ENCODE measurements at places on chromosomes 16 and 17.

- no peak for DNase-seq
Observed at GRCh38 chr16:46812781-46813540, 18.0 kb downstream of the C16orf87 start.

GRCh38 chr16:13645601-13646245 is 274.2 kb upstream of the ERCC4 start:
- DNase-seq: peak; percentile 14

- no peak for DNase-seq
Observed at GRCh38 chr16:16022683-16023064, 73.3 kb downstream of the ABCC1 start.

DNA sequence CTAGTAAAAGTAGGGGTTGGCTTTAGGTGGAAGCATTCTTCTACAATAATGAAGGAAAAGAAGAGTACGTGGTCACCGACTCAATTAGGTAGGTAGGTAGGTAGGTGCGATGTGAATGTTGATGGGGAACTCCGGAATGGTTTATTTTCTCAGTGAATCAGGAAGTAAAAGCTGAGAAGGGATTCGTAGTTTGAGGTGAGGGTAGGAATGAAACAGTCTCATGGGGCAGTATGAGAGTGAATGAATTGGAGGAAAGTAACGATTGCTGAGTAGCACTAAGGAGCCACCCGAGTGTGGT is 13.9 kb downstream of the PER1 start:
- no peak for DNase-seq

- no peak for DNase-seq
Observed at GRCh38 chr16:66120656-66121055, 245.8 kb upstream of the CDH5 start.

DNA sequence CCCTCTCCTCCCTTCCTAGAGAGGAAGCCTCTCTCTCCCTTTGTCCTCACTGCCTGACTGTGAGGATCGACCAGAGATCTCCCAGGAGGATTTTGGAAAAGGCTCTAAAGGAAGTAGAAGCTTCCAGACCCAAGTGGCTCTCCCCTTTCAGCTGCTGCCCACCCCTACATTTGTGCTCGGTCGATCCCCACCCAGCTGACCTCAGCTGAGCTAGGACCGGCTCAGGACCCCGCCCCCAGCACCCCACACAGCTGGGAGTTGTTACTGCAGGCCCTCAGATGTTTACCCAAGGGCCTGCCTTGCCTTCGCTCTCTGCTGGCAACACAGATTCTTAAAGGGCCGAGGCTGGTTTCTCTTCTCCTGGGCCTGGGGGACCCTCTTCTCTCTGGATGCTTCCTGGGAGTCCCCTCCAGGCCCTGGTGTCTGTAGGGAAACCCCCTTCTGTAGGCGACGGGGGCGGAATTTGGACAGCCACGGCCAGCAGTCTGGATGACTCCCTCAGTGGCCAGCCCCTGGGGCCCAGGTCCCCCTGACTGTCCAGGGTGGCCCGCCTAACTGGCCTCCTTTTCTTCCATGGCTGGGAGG is 26.9 kb upstream of the TIMP2 start:
- no peak for DNase-seq

GRCh38 chr16:23521037-23521743 is 10.9 kb upstream of the GGA2 start:
- DNase-seq: no peak

DNA sequence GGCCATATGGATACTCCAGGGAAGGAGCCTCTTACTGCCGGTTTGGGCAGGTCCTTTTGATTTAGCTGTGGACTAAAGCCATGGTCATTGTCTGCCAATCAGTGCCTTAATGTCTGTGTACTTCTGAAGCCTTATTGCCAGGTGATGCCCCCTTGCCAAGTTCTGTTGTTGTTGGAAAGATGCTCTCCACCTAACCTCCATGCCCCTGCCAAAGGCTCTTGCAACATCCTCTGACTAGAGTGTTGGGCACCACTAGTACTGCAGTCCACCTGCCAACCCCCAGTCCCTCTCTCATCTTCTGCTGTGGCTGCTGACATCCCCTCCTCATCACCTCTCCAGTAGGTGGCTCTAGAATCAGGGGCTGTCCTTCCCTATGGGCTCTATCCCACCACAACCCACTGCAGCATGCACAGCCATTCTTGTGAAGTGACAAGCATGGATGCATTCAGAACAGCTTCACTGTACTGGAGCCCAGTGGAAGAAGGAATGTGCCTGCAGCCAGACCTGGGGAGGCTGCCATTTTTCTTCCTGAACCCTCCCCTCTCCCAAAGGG is 375.3 kb upstream of the CDH5 start:
- DNase-seq: no peak

GRCh38 chr17:50328363-50329325 is 17.3 kb upstream of the XYLT2 start:
- DNase-seq: no peak

DNA sequence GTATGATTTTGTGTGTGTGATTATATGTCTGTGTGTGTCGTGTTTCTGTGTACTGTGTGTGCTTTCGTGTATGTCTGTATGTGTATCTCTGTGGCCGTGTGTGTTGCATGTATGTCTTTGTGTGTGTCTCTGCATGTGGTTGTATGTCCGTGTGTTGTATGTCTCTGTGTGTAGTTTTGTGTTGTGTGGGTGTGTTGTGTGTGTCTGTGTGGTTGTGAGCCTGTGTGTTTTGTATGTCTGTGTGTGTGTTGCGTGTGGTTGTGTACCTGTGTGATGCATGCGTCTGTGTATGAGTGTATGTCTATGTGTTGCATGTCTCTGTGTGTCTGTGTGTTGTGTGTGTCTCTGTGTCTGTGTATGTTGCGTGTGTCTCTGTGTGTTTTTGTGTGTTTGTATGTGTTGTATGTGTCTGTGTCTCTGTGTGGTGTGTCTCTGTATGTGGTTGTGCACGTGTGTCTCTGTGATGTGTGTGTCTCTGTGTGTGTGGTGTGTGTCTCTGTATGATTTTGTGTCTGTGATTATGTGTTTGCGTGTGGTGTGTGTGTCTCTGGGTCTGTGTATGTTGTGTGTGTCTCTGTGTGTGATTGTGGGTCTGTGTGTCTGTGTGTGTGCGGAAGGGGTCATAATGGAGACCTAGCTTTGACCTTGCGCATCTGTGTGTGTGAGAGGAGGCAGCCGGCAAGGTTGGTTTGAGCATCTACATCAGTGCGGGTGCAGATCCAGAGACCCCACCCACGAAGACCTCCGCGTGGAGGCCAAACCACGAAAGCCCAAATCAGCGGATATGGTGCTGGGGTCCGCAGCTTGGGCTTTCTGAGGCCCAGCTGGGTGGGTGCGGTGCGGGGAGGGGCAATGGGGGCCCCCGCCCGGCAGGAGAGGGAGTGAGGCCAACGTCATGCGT is 212.6 kb upstream of the GSE1 start:
- no peak for DNase-seq

GRCh38 chr17:12489325-12489724 is 176.4 kb upstream of the MYOCD start:
- no peak for DNase-seq

DNA sequence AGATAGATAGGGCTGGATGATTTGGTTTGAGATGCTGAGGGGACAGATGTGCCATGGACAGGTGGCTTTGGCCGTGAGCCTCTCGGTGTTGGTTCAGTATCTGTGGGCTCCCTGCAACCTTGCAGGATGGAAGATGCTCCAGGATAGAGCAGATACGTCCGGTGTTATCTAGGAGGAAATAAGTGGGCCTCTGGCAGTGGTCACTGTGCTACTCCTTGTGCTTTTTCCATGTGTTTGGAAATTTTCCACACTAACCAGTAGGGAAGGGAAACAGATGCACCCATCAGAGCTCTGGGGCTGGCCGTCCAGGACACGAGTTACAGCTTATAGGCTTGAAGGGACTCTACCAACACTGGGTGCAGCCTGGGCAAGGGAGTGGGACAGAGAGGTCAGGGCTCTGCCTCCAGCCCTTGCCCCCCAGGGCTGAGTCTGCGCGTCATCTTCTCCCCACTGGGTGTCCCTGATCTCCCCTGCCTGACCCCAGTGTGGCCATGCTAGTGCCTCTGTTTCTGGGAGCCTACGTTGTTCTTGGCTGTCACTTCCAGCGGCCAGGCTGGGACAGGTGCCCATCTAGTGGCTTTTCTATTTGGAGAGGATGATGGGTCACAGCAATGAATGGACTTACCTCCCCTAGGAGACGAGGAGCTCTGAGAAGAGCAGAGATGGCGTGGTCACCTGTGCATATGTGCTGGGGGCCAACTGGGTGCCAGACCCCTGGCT is 166.9 kb downstream of the SEC14L1 start:
- no peak for DNase-seq

- DNase-seq: no peak
Observed at GRCh38 chr16:766008-766819, 5.7 kb downstream of the MSLN start.

DNA sequence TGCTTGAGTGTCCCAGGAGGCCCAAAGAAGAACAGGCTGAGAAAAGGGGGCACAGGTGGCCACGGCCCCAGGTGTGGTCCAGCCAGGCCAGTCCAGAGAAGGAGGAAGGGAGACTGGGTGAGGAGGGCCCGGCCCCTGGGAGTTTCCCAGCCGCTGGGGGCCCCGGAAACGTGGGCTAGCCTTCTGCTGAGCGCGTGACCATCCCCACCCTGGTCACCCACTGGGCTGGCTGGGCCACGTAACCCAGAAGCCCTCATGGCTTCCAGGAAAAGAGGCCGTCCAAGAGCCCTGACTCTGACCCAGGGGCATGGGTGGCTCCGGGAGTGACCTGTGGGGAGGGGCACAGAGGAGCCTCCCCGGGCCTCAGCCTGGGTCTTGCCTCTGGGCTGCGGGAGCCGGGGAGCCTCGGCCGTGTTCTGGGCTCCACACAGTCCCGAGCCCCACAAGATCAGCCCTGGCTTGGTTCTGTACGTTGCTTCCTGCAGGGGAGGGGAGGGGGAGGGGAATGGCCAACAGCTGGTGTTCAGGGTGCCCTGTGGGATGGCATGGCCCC is 29.8 kb upstream of the ACSF3 start:
- no peak for DNase-seq

- no peak for DNase-seq
Observed at GRCh38 chr17:40854175-40854814, 12.7 kb downstream of the KRT12 start.

GRCh38 chr16:47524007-47524405 is 62.9 kb downstream of the PHKB start:
- no peak for DNase-seq

GRCh38 chr17:40936437-40936971 is 942 bp downstream of the KRT23 start:
- no peak for DNase-seq

DNA sequence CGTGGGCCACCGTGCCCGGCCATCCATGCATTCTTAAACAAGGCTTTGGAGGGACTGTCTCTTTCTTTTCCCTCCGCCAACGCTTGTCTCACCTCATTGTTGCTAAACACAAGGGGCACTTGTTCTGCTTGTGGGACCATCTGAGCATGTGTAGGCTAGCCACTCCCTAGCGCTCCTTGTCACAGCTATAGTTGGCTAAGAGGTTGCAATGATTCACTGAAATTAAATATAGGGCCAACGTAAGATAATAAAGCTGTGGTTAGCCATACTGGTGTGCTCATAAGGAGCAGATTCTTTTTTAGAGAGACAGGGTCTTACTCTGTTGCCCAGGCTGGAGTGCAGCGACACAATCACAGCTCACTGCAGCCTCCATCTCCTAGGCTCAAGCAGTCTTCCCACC is 41.2 kb downstream of the KIAA0513 start:
- DNase-seq: no peak

- DNase-seq: no peak
Observed at GRCh38 chr17:50259477-50260324, 14.6 kb upstream of the TMEM92 start.

- no peak for DNase-seq
Observed at GRCh38 chr17:1076299-1076981, 79.5 kb downstream of the TIMM22 start.

Data from NCI-H1105 treated with DMSO at 0.1 percent for 48 hours (cell line).